ENCODE measurements at places on chromosomes 7 and 10.
A peak's percentile ranks its signal among the peaks of the same experiment; 100 is the strongest.

- peak; percentile 61 for DNase-seq
Measured at GRCh38 chr7:2709553-2710285, 21.7 kb downstream of the AMZ1 start.

DNA sequence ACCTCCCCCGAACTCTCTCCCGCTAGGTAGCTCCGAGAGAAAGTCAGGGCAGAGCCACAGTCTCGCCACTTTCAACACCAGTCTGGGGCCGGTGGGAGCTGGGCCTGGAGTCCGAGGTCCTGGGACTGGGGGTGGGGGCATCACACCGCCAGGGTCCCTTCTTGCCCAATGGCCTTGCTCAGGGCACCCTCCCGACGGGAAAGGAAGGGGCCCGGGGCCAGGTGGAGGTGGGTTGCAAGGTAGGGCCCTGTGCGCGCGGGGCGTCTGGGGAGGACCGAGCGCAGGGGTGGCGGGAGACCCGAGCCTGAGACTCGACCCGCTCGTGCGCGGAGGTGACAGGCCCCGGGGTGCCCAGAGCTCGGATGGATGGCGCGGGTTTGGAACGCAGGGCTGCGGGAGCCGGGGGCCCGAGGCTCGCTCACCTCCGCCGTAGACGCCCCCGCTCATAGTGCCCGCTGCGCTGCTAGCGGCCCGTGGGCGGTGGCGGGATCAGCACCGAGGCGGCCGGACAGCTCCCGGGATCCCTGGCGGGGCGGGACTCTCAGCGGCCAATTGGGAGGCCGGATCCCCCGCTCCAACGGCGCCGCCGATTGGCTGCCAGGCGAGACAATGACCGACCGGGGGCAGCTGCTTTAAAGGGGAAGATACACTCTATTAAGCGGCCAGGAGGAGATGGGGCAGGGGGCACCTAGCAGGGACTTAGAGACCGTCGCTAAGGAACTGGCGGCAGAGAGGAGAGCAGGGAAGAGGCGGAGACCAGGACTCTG lies at the start of gene ACTL6B:
TSS of gene ACTL6B (minus strand) at position 541 of the 767 bp plus-strand sequence. CDS start at position 447, 94 bp downstream.
- peak; percentile 41 for DNase-seq

- DNase-seq, result no peak
Measured at GRCh38 chr7:16732828-16733227, 20.7 kb upstream of the TSPAN13 start.

- DNase-seq, result no peak
Measured at GRCh38 chr7:24824896-24825295, 67.6 kb upstream of the GSDME start.

- DNase-seq, result no peak
Measured at GRCh38 chr10:103556383-103557007, 63.0 kb downstream of the NEURL1 start.

DNA sequence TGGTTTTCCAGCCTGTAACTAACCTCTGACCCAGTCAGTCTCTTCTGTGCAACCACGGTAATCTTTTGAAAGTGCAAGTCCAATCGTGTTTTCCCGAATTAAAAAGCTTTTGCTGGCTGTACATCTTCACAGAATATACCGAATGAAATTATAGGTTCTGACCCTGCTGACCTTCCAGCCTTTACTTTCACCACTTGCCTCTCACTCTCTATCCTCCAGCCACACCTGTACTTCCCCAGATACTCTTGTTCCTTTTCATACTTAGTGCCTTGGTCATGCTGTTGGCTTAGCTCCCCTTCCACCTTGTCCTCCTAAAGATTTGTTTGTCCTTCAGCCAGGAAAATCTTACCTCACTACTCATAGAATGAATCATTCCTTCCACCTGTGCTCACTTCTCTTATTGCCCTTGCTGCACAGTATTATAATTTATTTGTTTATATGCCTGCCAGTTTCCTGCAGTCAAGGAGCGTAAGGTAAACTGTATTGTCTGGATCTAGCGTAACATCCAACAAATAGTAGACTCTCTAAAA lies 2.3 kb upstream of the PNPLA8 start:
- DNase-seq, result no peak

GRCh38 chr10:79166741-79167140 lies 98.0 kb downstream of the ZMIZ1 start:
- DNase-seq, result no peak

GRCh38 chr7:11831736-11832495 lies at the start of gene THSD7A:
Gene THSD7A (minus strand): TSS chr7:11832198. CDS start chr7:11831946, 252 bp downstream.
- DNase-seq, result peak; percentile 49

- no peak for DNase-seq
Measured at GRCh38 chr7:151833213-151833651, 43.7 kb downstream of the PRKAG2 start.

GRCh38 chr7:149735181-149735602 lies 38.2 kb downstream of the ZNF467 start:
- no peak for DNase-seq

GRCh38 chr7:93968911-93969620 lies 35.1 kb downstream of the BET1 start:
- DNase-seq, result peak; percentile 5

GRCh38 chr7:68063171-68063570 lies 1066.5 kb downstream of the TYW1 start:
- DNase-seq, result no peak

DNA sequence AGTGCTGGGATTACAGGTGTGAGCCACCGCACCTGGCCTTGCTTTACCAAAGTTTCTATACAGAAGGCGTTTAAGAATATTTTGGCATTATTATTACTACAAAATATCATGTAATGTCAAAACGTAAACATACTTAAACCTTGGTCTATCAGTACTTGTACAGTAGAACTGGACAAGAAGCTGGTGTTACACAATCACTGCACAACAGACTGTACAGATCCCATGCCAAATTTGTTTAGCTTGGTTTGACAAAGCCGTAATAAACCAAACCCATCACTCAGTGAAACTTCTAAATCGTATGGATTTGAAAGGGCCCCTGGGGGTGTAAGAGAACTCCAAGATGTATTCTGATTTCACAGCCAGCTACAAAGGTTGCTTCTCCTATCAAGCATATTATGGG lies 51.8 kb upstream of the RHEB start:
- no peak for DNase-seq

- peak; percentile 93 for DNase-seq
Measured at GRCh38 chr7:158821171-158822031, 7.9 kb downstream of the ESYT2 start.

GRCh38 chr10:33071857-33072256 lies 113.8 kb upstream of the ITGB1 start:
- no peak for DNase-seq

DNA sequence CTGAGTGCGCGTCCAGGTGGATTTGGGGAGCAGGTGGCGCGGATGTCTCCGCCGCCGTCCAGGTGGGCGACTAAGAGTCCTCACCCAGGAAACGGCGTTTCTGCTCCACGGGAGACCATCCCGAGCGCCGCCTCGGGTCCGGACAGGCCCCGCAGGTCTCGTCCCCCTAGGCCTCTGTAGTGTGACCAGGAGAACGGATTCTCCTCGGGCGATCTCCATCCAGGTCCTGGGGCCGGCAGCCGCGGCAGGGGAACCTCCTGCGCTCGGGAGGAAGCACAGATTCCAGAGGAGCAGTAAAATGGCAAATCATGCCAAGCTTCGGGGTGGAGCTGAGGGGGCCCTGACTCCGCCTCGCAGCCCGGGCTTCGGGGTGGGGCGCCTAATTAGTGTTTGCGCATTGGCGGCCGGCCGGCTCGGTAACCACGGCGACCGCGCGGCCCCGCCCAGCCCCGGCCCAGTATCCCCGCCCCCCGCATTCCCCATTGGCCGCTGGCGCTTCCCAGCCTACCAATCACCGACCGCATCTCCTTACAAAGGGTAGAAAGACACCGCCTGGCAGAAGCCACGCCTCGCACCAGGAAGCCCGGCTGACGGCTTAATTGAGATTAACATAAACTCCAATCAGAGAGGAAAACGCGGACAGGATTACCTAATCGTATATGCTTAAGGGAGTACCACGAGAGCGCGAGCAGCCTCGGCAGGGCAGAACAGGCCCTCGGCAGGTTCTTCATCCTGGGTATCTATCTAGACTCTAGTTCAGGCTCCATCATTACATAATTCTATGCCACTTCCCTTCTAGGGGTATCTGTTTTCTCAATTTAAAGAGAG lies 168.6 kb downstream of the ARHGAP12 start:
- DNase-seq, result peak; percentile 99

DNA sequence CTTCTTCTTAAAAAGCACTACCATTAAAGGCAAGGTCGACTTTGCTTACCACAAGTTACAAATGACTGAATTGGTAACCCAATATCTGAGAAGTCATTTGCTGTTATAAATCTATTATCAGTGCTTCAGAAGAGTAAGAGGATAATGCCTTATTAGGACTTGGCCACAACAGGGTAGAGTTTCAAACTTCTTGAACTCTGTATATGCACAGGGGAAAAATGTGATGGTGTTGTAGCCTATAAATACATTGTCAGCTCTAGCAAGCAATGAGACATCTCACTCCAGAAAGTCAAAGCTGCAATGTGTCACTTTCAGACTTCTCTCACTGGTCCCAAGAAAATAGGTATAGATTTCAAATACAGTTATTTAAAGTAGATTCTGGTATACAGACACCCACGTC lies 9.3 kb downstream of the TFEC start:
- no peak for DNase-seq

DNA sequence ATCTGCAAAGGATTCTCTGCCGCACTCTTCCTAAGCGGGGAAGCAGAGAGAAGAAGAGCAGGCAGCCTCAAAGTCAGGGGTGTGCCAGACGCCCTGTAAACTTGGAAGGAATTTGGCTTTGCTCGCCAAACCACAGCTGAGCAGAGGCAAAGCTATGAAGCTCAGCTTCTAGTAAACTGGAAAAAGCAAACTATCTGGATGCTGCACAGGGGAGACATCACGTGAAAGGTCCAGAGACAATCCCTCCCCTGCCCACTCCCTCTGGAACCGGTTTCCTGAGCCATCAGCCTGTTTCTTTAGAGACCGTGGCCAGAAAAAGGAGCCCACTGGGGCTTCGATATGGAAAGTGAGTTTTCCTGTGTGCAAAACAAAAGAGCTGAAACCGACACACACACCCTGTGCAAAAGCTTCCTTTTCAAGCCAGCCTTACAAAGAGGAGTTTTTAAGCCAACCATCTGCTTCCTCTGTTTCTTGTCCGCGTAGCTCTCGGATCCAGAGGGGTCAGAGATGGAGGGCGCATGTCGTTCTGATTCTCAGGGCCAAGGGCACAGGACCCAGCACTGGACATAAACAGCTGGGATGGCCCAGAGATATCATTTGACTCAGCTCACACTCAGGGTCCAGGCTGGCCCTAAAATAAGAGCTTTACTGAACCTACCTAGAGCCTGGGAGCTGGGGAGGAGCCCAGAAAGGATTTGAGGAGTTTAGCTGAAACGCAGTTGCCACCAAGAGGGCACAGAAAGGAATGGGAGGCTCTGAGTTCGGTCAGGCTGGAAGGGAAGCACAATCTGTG lies 58.2 kb upstream of the DNAAF5 start:
- peak; percentile 87 for DNase-seq

DNA sequence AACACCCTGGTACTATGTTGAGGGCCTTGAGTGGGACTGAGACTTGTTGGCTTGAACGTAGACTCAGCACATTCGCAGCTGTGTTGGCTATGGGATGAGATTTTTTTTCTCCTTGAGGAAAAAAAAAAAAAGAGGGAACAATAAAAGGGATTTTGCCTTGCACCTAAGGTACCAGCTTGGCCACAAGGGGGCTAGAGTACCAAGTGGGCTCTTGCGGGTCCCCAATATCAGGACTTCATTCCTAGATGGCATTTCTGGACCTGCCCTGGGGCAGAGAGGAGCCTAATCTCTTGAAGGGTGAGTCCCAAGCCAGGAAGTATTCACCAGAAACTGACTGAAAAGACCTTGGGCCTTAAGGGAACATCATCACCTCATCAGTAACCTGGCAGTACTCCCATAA lies 1083.6 kb upstream of the PHF14 start:
- no peak for DNase-seq

DNA sequence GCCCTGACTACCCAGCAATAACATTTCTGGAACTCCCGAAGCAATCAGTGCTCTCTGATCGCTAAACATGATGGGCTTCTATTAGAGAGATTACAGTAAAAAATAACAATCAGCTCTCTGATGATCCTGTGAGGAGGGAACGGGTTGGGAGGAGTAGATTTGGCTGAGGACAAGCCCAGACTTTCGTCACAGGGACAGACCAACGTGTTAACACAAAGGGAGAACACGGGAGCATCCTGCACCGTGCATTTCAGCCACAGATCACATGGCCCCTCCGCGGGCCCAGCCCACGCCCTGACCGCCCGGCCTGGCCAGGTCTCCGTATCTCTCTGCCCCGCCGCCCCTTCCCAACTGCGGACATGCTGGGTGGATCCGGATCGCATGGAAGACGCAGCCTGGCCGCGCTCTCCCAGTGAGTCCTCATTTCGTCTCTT lies 95.0 kb upstream of the AGBL3 start:
- peak; percentile 97 for DNase-seq

GRCh38 chr7:105399043-105399725 lies 10.5 kb upstream of the SRPK2 start:
- DNase-seq, result peak; percentile 47

DNA sequence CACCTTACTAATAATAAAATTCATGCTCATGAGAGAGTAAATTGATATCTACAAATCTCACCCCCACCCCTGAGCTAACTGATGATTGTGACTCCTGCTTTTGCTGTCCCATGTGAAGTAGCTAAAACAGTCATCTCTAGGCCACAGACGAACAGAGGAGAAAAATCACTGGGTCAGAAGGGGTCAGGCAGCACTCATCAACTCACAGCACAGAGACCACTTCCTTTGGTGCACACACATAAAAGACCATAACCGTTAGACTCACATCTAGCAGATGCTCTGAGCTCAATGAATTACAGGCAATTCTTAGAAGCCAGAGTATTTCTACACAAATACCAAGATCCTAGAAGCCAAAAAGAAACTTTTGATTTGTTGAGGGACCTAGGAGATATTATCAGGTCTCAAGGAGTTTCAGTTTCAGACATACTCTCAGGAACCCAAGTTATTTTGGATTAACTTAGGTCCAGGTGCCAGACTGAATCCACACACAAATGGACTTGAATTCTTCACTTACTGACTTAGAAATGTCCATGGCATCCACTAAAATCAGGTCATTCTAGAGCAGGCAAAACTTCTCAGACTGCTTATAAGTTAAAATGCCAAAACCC lies 65.0 kb upstream of the TES start:
- DNase-seq, result no peak
